ENCODE measurements at places on chromosomes 5 and 9.

GRCh38 chr9:123465304-123465703 is 109.3 kb downstream of the CRB2 start:
- no peak for DNase-seq

- peak; percentile 0 for DNase-seq
Measured at GRCh38 chr5:37875051-37875787, 35.4 kb upstream of the GDNF start.

GRCh38 chr5:66326276-66326675 is 182.2 kb downstream of the SREK1 start:
- DNase-seq, result no peak

GRCh38 chr9:96169484-96169883 is 132.5 kb downstream of the HSD17B3 start:
- no peak for DNase-seq
